Stimulated activated CD8-positive, alpha-beta memory T cell treated with anti-CD3 and anti-CD28 coated beads, Interleukin-7, amount 100 ng/mL, for 1 hour (primary cell): ENCODE measurements at places on chromosomes 1 and 21.
A peak's percentile ranks its signal among the peaks of the same experiment; 100 is the strongest.

DNA sequence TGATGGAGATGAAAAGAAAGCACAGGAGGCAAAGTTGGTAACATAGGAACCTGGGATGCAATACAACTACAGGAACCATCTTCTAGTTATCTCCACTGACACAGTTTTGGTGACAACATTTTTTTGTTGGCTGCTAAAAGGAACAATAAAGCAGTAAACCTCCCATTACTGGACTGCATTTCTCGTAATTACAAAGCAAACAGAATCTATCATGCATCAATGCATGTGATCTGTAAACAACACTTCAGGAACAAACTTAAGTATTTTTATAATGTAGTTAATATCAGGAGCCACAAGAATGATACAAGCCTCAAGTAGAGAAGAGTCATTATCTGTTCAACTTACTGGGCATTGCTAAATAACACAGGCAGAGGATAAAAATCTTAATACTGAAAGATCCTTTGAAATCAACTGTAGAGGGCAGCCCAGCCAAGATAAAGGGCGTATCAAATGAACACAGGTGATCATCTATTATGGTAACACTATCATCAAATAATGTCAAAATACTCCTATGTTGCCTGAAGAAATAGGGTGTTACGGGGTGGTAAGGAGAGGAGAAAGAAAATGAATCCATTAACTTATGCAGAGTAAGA, 193.3 kb downstream of the EIF4G3 start:
- no peak for DNase-seq

GRCh38 chr1:164830628-164831027, 271.6 kb downstream of the PBX1 start:
- no peak for DNase-seq

DNA sequence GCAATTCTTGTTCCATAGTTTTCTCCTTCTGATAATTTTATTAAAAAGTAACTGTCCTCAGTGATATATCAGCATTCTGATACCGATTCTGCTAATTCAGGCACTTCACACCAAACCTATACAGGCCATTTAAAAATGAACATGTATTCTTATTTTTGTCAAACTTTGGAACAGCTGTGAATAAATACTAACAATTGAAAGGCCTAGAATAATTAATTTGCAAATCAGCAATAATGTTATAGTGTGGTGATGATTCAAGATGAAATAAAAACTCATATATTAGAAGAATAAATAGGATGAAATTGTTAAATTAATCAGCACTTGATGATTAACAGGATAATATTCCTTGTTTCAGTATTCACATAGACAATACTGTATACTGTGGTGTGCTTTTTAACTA, 9.9 kb downstream of the CDKN2C start:
- DNase-seq: no peak

DNA sequence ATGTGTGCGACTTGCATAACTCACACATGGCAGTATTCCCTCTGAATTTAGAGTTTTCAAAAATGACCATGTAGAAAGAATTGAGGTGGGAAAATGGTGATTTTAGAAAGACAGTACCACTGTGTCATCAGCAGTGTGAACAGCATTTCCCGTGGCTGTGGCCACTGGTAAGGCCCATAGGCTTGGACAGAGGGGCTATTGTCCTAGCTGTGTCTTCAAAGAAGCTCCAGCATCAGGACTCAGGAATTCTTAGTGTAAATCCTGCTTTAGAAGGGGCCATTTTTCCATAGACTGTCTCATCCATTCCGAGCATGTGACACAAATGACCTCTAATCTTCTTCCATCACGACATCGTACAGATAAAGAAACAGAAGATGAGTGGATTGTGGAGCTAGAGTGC, 119.3 kb upstream of the BACE2 start:
- no peak for DNase-seq

- DNase-seq: no peak
These were observed 982 bp upstream of the IL24 start for GRCh38 chr1:206896261-206896660.

DNA sequence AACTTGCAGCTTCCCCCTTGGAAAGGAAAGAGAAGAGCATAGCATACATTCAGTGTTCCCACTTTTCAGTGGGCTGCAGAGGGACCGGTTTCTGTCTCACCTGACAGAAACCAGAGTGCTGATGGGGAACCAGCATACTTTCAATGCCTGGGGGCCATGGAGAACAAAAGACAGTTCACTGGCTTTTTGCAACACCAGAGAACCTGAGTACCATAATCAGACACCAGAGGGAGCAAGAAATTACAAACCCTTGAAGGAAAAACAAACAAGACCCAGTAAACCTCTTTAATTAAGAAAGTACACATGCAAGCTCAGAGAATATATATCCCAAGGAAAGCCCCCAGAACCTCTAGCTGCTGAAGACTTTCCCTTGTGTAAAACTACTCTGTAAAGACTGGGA, 51.1 kb downstream of the CSMD2 start:
- DNase-seq: no peak

GRCh38 chr1:106921186-106921585, 135.3 kb upstream of the PRMT6 start:
- DNase-seq: no peak

DNA sequence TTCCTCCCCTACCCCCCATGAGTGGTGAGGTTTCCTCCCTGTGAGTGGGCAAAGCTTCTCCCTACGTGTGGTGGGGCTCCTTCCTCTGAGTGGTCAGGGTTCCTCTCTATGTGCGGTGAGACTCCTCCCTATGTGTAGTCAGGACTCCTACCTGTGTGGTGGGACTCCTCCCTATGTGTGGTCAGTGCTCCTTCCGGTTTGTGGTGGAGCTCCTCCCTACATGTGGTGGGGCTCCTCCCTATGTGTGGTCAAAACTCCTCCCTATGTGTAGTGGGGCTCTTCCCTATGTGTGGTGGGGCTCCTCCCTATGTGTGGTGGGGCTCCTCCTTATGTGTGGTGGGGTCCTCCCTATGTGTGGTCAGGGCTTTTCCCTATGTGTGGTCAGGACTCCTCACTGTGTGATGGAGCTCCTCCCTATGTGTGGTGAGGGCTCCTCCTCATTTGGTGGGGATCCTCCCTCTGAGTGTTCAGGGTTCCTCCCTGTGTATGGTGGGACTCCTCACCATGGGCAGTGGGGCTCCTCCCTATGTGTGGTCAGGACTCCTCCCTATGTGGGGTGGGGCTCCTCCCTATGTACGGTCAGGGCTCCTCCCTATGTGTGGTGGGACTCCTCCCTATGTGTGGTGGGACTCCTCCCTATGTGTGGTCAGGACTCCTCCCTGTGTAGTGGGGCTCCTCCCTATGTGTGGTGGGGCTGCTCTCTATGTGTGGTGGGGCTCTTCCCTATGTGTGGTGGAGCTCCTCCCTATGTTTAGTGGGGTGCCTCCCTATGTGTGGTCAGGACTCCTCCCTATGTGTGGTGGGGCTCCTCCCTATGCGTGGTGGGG, 29.1 kb downstream of the PRSS38 start:
- DNase-seq: no peak

GRCh38 chr1:222095606-222096475, 354.0 kb upstream of the DUSP10 start:
- DNase-seq: peak; percentile 11

- no peak for DNase-seq
These were observed 298.3 kb downstream of the ASTN1 start for GRCh38 chr1:176866011-176866714.

- no peak for DNase-seq
These were observed 61.4 kb upstream of the CNN3 start for GRCh38 chr1:94988356-94988755.

DNA sequence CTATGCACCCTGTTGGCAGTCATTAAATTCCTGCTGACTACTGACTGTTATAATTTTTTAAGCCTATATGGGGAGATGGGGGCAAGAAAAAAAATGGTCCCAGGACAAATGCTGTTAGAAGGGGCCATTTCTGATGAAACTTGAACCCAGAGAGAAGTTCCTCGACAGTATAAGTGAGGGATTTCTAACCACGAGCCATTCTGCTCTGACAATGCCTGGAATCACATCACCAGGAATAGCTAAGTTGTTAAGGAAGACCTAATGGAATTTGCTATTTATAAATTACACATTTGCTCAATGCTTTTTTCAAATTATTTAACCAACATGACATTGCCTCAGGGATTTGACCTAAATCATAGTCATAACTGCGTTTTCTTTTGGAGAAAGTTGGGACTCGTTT, 55.2 kb downstream of the LHX9 start:
- DNase-seq: no peak

GRCh38 chr1:159554261-159554660, 18.5 kb upstream of the OR10J5 start:
- no peak for DNase-seq

DNA sequence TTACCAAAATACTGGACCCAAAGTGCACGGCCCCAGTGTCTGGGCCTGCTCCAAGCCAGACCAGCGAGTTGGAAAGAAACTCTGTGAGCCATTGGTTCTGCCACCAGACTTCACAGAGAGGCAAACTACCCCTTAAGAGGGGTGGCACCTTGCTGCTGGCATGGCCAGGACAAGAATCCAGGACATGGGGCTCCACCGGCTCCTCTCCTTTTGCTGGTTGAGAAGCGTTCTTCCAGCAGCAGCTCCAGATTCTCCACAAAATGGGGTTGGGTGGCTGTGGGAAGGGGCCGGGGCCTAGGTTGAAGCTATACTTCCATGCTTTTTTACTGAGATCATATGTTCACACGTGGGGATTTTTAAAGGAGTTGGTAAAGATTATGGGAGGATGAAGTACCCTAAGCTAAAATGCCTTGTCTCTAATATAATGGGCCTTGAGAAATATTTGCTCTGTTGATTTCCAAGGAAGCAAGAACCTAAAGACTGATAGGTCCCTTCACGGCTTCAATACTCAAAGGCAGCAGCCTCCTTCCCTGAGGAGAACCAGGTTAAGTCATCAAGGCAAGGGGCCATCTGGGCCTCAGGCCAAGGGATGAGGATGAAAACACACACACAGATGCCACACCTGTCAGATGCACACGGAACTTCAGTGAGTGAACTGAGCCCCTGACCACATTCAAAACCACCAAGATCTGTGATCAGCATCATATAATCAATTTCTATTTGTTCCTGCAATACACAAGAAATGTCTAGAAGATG, 3.1 kb downstream of the C1orf198 start:
- no peak for DNase-seq

DNA sequence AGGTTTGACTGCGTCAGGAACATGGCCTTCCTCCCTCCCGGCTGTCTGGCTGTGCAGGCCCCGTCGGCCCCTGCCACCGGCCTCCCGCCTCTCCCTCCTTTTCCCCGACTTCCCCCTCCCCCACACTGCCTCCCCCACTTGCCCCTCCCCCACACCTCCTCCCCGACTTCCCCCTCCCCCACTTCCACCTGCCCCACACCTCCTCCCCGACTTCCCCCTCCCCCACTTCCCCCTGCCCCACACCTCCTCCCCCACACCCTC, 52.6 kb downstream of the SLC19A1 start:
- no peak for DNase-seq

DNA sequence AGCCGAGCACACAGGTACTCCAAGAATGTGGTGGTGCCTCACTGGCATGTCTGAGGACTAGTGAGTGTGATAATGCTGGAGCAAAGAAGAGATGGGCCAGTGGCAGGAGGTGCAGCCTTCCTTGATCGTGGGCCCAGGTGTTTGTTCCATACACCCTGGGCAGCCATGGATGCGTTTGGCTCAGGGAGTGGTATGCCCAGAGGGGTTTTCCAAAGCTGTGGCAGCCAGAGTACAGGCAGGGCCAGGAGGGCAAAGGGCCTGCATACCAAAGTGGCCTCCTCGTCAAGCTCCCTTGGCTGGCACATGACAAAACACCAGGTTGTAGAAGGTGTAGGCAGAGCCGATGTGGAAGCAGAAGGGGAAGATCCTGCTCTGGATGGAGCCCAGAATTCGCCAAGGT, 19.0 kb downstream of the PARS2 start:
- no peak for DNase-seq

- no peak for DNase-seq
These were observed 53.4 kb downstream of the FBXO2 start for GRCh38 chr1:11600836-11601235.

DNA sequence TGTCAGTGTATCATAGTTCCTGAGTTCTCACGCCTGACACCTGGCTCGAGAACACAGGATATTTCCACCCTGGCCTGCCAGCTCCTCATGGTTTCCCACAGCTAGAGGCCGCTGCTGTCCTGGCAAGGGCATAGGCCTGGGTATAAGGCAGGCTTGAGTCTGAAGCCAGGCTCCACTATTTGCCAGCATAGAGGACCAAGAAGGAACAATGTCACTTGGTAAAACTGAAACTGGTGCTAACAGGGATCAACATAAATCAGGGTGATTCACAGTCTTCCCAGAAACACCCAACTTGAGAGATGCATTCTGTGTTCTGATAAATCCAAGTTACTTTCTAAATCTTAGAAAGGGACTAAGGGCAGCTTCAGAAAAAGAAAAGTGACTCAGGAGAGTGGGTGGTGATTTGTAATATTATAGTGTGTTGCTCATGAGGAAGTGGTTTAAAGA, 6.9 kb upstream of the S100A2 start:
- DNase-seq: no peak

DNA sequence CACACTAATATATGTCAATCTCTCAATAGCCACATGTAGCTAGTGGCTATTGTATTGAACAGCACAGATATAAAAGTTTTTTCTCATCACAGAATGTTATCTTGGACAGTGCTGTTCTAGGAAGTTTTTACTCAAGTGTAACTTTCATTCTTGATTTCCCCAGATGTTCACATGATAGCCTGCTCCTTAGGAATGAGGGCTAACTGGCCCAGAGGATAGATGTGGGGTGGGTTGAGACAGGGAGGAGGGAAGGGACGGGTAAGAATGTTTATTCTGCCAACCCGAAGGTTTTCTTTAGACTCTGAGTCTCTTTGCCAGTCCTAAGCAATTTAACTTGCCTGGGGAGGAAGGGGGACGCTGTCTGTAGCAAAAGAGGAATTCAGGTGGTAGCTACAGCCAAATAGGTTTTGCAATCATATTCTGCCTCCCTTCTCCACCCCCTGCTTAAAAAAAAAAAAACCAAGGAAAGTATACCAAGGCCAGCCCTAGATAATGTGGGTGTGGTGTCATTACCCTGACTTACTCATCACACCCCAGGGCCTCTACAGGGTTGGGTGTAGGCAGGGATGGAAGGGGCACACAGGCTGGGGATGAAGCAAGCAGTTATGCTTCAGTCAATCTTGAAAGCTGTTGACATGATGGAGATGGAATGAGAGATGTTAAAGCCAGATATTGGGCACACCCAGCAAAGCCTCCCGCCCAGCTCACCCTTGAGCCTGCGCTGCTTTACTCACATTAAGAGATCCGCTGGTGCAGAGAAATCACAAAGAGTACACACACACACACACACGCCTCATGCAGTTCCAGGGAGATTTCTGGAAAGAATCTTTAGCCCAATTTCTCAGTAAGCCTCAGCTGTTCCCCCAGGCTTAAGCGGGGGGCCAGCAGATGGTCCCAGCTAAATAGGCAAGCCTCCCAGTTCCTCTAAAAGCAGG, 59.9 kb downstream of the PLXNA2 start:
- no peak for DNase-seq

GRCh38 chr1:88763649-88764406, 79.8 kb downstream of the PKN2 start:
- DNase-seq: no peak

GRCh38 chr1:10517677-10517982, 42.9 kb downstream of the PEX14 start:
- DNase-seq: no peak

GRCh38 chr1:200172311-200172710, 144.8 kb downstream of the NR5A2 start:
- DNase-seq: no peak

- DNase-seq: no peak
These were observed 110.4 kb upstream of the IFFO2 start for GRCh38 chr1:19066874-19067181.

- no peak for DNase-seq
These were observed 36.9 kb downstream of the NSL1 start for GRCh38 chr1:212754680-212755079.
